ENCODE measurements at places on chromosomes 5 and 9.

DNA sequence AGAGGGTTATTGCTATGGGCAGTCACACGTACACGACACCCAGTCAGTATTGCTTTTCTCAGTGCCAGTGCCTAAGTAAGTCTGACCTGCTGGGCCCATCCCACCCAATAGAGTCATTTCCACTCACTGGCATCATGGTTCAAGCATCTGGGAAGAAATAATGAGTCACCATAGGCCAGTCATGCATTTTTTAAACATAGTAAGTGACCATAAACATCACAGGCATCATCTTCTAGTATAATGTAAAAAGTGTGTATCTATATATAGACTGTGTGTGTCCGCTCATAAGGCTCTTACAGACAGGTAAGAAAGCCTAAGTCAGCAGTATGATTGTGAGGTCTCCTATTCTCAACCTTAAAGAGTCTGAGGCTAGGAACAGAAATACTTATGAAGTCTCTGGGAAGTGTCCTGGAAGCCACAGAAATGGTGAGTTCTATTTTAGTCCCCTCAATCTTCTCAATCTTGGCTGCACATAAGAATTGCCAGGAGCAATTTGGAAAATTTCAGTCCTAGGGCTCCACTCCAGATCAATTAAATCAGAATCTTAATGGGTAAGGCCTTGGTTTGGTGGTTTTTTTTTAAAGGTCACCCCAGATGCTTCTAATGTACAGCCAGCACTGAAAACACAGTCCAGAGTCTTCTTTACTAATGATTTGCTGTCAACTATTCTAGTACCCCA, 65.2 kb downstream of the ZNF366 start:
- no peak for DNase-seq
- no peak overlapping the region for H3K4me3 ChIP-seq
- no peaks in the 10 kb centered on the region for H3K36me3 ChIP-seq
- no peak overlapping the region for H3K27ac ChIP-seq
- H3K4me1 ChIP-seq, result no peaks in the 10 kb centered on the region
- H3K27me3 ChIP-seq, result no peaks in the 10 kb centered on the region

- peaks cover 3% of the 10 kb centered on the region for H3K4me1 ChIP-seq
- H3K36me3 ChIP-seq, result peaks cover 1% of the 10 kb centered on the region
- no peak overlapping the region for H3K4me3 ChIP-seq
- no peak overlapping the region for H3K27ac ChIP-seq
Observed at GRCh38 chr5:172870291-172870714, 36.3 kb downstream of the ERGIC1 start.

DNA sequence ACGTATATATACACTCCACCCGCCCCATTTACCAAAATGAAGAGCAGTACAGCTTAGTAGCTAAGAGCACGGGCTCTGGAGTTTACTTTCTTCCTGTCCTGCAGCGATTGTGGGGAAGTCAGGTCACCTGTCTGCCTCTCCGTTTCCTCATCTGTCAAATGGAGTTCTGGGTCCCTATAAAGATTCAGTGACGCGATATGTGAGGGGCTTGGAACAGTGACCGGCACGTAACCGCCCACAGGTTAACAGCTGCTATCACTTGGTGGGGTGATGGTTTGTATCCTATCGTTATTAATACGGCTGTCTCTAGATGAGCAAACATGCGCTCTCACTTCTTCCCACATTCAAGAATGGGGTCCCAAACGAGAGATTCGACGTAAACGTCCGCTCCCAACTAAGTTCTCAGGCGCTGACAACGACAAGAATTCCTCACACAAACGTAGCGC, 426 bp downstream of the FAM114A2 start:
- H3K27me3 ChIP-seq, result no peaks in the 10 kb centered on the region
- H3K36me3 ChIP-seq, result peaks cover 2% of the 10 kb centered on the region
- peak overlapping the region; percentile 99 for H3K4me3 ChIP-seq
- no peak for DNase-seq

- H3K27me3 ChIP-seq, result peaks cover 3% of the 10 kb centered on the region
- no peak overlapping the region for H3K27ac ChIP-seq
- no peak overlapping the region for H3K4me3 ChIP-seq
- no peaks in the 10 kb centered on the region for H3K36me3 ChIP-seq
Observed at GRCh38 chr5:179411161-179411841, 66.0 kb upstream of the ADAMTS2 start.

GRCh38 chr5:54251981-54252380, 58.4 kb downstream of the ARL15 start:
- H3K27ac ChIP-seq, result no peak overlapping the region
- H3K36me3 ChIP-seq, result no peaks in the 10 kb centered on the region
- H3K27me3 ChIP-seq, result no peaks in the 10 kb centered on the region
- no peak overlapping the region for H3K4me3 ChIP-seq
- peaks cover 5% of the 10 kb centered on the region for H3K4me1 ChIP-seq

- H3K36me3 ChIP-seq, result no peaks in the 10 kb centered on the region
- no peak overlapping the region for H3K27ac ChIP-seq
- no peaks in the 10 kb centered on the region for H3K4me1 ChIP-seq
- no peak overlapping the region for H3K4me3 ChIP-seq
- DNase-seq, result no peak
Observed at GRCh38 chr5:19044931-19045695, 942.9 kb downstream of the CDH18 start.

DNA sequence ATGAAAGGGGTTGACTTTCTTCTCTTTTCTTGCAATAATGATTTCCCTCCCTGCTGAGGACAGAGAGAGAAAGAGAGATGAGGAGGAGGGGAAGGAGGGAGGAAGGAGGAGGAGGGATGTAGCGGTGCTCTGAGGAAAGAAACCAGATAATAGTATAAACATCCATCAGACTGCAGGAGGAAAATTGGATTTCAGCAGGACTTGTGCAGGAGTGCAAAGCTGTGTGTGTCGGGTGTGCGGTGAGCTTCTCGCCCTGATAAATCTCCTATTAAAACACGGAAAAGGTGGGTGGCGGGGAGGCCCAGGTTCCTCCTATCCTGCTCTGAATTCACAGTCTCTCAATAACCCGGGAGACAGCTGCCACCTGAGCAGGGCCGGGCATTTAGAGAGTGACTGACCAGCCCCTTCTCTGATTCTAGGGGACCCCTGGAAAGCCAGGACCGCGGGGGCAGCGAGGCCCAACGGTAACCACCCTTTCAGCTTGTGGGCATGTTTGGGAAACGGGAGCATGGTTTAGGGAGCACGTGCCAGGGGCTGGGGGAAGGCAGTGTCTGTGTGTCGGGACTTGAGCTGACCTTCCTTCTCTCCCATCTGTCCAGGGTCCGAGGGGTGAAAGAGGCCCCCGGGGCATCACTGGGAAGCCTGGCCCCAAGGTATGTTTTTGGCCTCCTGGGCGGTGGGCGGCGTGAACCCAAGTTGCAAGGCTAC, 85.8 kb upstream of the FCN2 start:
- H3K36me3 ChIP-seq, result no peaks in the 10 kb centered on the region
- no peaks in the 10 kb centered on the region for H3K4me1 ChIP-seq
- no peak overlapping the region for H3K27ac ChIP-seq
- no peaks in the 10 kb centered on the region for H3K27me3 ChIP-seq
- H3K4me3 ChIP-seq, result no peak overlapping the region

DNA sequence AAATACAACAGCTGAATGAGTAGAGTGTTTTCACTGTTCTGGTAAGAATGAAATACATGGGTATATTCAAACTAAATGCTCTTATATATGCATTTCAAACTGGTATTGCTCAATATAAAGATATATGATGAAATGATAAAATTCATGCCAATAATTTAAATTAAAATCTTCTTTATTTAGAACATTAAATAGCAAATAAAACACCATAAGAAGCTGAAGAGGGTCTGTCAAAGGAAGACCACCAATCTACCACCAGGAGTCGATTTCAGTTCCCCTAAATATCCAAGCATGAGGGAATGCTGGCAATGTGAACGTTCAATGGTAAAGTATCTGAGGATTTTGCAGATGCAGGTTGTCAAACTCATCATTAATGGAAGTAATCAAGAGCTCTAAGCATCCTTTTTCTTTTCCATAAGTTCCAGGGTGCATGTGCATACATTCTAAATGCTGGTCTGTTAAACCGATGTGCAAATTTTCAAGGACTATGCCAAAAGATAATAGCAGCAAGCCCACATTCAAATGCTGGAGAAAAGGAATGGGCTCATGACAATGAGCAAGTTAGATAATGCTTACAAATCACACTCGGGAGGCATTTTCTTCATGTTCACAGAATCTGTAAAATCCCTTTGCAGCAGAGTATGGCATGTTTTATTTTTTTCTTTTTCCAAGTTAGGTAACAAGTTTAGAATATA, 118.8 kb upstream of the MTAP start:
- no peaks in the 10 kb centered on the region for H3K36me3 ChIP-seq
- H3K27me3 ChIP-seq, result no peaks in the 10 kb centered on the region
- H3K4me3 ChIP-seq, result no peak overlapping the region
- DNase-seq, result no peak
- H3K4me1 ChIP-seq, result no peaks in the 10 kb centered on the region

- peaks cover 6% of the 10 kb centered on the region for H3K27me3 ChIP-seq
- no peak for DNase-seq
- peaks cover 14% of the 10 kb centered on the region for H3K36me3 ChIP-seq
- H3K27ac ChIP-seq, result no peak overlapping the region
- H3K4me3 ChIP-seq, result no peak overlapping the region
Observed at GRCh38 chr5:6676702-6677101, 36.5 kb upstream of the TENT4A start.

DNA sequence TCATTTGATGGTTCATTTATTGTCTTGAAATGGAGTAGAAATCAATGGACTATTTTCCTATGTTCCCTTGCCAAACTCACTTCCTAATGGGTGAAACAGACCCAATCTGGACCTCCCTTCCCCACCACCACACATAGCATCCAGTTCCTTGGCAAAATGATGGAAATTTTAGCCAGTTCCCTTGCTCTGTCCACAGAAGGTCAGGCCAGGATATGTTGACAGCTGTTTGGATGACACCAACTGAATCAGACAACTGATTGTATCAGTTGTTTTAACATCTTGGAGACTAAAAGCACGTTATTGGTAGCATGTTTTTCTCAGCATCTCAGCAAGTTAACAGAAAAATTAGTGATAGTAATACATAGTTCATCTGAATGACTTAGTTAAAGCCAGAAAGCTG, 534.8 kb downstream of the PSAT1 start:
- peaks cover 2% of the 10 kb centered on the region for H3K27me3 ChIP-seq
- no peak for DNase-seq
- no peak overlapping the region for H3K27ac ChIP-seq
- no peaks in the 10 kb centered on the region for H3K36me3 ChIP-seq

Data from progenitor cell of endocrine pancreas (in vitro differentiated cells).